ENCODE measurements at places on chromosomes 4 and X. TPM values are rescaled to one million over a fixed set of nuclear protein-coding genes. Genes with fewer than 3 reads are reported as not detected.
A peak's percentile ranks its signal among the peaks of the same experiment; 100 is the strongest.

The SRPK3 gene
- 195 TPM for total RNA-seq

The MAGEA6 gene
- not detected for total RNA-seq

The LPAR4 gene
- total RNA-seq = 21.0 TPM

The EDA2R gene
- total RNA-seq = 2.6 TPM

The RPS3A gene
- 7,127 TPM for total RNA-seq

The ATP8A1 gene
- 8.6 TPM for total RNA-seq

The MAGED4 gene
- 11.6 TPM for total RNA-seq

The CTBP1 gene
- total RNA-seq = 81.9 TPM

The PLS3 gene
- total RNA-seq = 108 TPM

The PDLIM3 gene
- 541 TPM for total RNA-seq

The DNAJB14 gene
- 18.9 TPM for total RNA-seq

GRCh38 chrX:50747471-50747900, 66.5 kb downstream of the SHROOM4 start:
- H3K4me3 ChIP-seq = no peak overlapping the region
- no peaks in the 10 kb centered on the region for H3K36me3 ChIP-seq
- no peaks in the 10 kb centered on the region for H3K4me1 ChIP-seq
- peaks cover 13% of the 10 kb centered on the region for H3K27me3 ChIP-seq
- DNase-seq = no peak

- no peak overlapping the region for H3K4me3 ChIP-seq
- DNase-seq = no peak
- H3K4me1 ChIP-seq = no peaks in the 10 kb centered on the region
- no peaks in the 10 kb centered on the region for H3K36me3 ChIP-seq
- H3K27ac ChIP-seq = no peak overlapping the region
These were observed 119.6 kb downstream of the AFF2 start for GRCh38 chrX:148620023-148620422.

DNA sequence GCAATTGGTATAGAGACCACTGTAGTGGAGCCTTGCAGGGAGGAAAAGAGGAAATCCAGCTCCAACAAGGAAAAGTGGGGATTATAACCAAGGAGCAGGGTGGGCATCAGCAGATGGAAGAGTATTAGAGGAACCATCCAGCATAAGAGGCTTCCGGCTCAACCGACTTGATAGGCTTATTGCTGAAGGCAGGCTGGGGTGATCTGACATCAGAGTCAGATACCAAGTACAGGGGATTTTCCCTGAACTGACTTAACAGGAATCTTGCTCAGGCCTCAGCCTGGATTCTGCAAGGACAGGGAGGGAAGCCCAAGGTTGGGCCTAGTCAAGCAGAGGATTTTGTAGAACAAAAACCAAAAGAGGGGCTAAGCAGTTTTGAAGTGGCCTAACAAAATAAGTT, 129.6 kb downstream of the DCLK2 start:
- no peaks in the 10 kb centered on the region for H3K27me3 ChIP-seq
- H3K4me3 ChIP-seq = no peak overlapping the region
- no peak for DNase-seq
- no peaks in the 10 kb centered on the region for H3K36me3 ChIP-seq

- DNase-seq = peak; percentile 36
- H3K36me3 ChIP-seq = no peaks in the 10 kb centered on the region
- H3K4me3 ChIP-seq = peak overlapping the region; percentile 25
These were observed 493 bp upstream of the KCNIP4 start for GRCh38 chr4:21949073-21949457.

- no peak overlapping the region for H3K27ac ChIP-seq
- no peaks in the 10 kb centered on the region for H3K27me3 ChIP-seq
- no peaks in the 10 kb centered on the region for H3K36me3 ChIP-seq
- no peak for DNase-seq
These were observed 28.4 kb downstream of the ABCG2 start for GRCh38 chr4:88130003-88130402.

DNA sequence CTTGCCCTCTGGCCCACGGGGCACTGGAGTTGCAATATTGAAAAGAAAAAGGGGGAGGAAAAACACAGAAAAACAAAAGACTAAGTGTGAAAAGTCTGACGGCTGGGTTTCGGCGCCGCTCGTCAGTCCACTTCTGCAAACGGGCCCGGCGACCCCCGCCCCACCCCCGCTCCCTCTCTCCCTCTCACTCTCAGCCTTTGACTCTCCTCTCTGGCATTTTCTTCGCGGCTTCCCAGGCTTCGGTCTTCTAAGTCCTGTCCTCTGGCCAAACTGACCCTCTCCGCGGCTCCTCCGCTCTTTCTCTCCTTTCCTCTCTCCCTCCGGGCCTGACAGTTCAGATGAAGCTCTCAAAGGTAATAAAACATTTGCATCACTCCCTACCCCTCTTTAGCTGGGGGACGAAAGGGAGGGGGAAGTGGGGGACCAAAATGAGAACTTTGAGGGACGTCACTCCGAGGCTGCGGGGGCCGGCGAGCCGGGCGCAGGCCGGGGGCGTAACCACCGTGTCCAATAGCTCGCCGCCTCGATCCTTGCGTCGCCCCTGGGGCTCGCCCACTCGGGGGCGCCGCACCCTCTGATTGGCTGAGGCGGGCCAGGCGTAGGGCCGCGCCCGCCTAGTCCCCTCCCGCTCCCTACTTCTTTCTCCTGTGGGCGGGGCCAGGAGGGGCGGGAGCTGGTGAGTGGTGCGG, at the start of gene NKX6-1:
Gene NKX6-1 (minus strand): TSS at position 358 of the 689 bp plus-strand sequence. CDS start 1,064 bp downstream, outside the sequence.
- H3K4me1 ChIP-seq = peaks cover 30% of the 10 kb centered on the region
- H3K36me3 ChIP-seq = no peaks in the 10 kb centered on the region
- H3K4me3 ChIP-seq = peak within 1 kb of the TSS; percentile 37
- H3K27me3 ChIP-seq = peaks cover 88% of the 10 kb centered on the region
- no peak within 1 kb of the TSS for H3K27ac ChIP-seq

- no peak overlapping the region for H3K4me3 ChIP-seq
- peaks cover 11% of the 10 kb centered on the region for H3K27me3 ChIP-seq
- no peaks in the 10 kb centered on the region for H3K4me1 ChIP-seq
- DNase-seq = no peak
- H3K36me3 ChIP-seq = no peaks in the 10 kb centered on the region
- H3K27ac ChIP-seq = no peak overlapping the region
These were observed 12.5 kb upstream of the CASK start for GRCh38 chrX:41935832-41936231.

- H3K4me1 ChIP-seq = no peaks in the 10 kb centered on the region
- no peak for DNase-seq
- no peak overlapping the region for H3K27ac ChIP-seq
- no peak overlapping the region for H3K4me3 ChIP-seq
- no peaks in the 10 kb centered on the region for H3K27me3 ChIP-seq
These were observed 48.9 kb upstream of the GRID2 start for GRCh38 chr4:92254767-92255442.

GRCh38 chr4:7411491-7411890, 23.2 kb downstream of the PSAPL1 start:
- DNase-seq = no peak
- H3K4me3 ChIP-seq = no peak overlapping the region
- H3K27me3 ChIP-seq = peaks cover 11% of the 10 kb centered on the region
- H3K4me1 ChIP-seq = peaks cover 21% of the 10 kb centered on the region

- H3K36me3 ChIP-seq = no peaks in the 10 kb centered on the region
- H3K4me1 ChIP-seq = no peaks in the 10 kb centered on the region
- H3K4me3 ChIP-seq = no peak overlapping the region
- H3K27me3 ChIP-seq = peaks cover 3% of the 10 kb centered on the region
These were observed 57.7 kb downstream of the HS6ST2 start for GRCh38 chrX:132900633-132901293.

DNA sequence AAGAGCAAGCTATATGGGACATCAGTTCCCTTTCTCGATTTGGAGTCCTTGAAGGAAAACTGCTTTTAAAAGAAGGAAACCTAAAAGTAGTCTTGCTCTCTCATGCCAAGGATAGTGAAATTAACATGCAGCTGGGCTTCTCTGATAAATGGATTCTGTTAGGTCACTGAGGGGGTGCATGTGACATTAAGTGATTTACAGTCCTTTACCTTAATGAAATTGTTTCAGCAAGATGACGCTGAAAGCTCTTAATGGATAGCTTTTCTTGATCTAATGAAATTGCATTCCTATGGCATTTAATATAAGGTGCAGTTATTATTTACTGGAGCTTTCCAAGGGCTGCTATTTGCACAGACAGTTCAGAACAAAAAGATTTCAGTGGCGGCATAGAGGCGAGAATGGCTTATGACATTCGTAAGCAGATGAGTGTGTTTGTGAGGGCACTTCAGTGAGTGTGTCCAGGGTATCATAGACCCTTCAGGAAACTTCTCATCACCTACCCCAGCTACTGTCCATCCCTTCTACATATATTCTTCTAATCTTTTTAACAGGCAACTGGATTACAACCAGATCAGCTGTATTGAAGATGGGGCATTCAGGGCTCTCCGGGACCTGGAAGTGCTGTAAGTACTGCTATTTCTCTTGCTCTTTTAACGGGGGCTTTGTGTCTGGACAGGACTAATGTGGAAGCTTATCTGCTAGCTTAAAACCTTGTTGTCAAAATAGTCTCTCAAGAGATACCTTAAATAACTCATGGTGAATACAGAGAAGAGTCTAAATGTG, 219.9 kb upstream of the PACRGL start:
- H3K36me3 ChIP-seq = no peaks in the 10 kb centered on the region
- no peak overlapping the region for H3K4me3 ChIP-seq
- H3K27ac ChIP-seq = no peak overlapping the region
- DNase-seq = no peak

GRCh38 chr4:5143940-5144339, 92.7 kb downstream of the STK32B start:
- H3K27me3 ChIP-seq = no peaks in the 10 kb centered on the region
- no peak overlapping the region for H3K4me3 ChIP-seq
- no peaks in the 10 kb centered on the region for H3K4me1 ChIP-seq
- H3K27ac ChIP-seq = no peak overlapping the region
- no peaks in the 10 kb centered on the region for H3K36me3 ChIP-seq

DNA sequence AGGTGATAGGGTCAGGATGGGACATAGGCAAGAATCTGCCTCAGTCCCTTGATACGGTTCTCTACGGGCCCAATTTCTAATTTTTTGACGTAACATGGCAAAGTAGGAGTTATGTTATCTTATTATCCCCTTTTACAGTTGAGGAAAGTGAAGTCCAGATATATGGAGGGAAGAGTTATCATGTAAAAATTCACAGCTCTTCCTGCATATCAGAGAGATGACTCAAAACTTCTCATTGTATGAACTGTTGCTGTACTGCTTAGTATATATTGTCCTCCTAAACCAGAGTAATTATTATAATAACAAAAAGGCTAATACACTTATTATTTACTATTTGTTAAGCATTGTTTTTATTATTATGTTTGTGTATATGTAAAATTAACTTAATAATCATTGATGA, 260.5 kb upstream of the IGFBP7 start:
- no peak for DNase-seq
- H3K27ac ChIP-seq = no peak overlapping the region
- H3K4me3 ChIP-seq = no peak overlapping the region
- H3K27me3 ChIP-seq = no peaks in the 10 kb centered on the region
- no peaks in the 10 kb centered on the region for H3K4me1 ChIP-seq

DNA sequence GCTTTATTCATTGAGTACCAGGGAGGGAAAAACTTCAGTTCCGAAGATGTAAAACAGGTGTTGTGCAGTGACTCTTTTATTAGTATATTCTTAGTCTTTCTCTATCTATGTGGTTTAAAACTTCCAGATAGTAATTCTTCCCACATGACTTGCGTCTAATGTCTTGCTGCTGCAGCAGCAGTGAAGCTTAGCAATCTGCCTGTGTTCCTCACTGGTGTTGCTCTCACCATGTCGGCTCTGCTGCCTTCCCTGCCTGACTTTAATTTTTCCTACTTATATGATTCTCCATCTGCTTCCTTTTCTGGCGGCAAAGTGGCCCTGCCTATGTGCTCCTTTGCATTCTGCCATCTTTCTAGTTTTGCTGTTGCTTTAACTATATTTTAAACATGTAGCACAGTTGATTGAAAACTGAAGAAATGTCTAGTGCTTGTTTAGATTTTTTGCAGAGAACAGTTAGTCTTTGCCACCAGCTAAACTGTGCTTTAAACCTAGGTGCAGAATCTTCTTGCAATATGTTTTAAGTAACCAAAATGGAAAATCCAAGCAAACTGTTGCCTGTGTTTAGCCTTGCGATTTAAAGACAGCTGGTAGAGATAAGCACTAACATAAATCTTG, 1934.2 kb upstream of the IGFBP7 start:
- H3K4me3 ChIP-seq = no peak overlapping the region
- no peaks in the 10 kb centered on the region for H3K27me3 ChIP-seq
- no peaks in the 10 kb centered on the region for H3K4me1 ChIP-seq
- H3K36me3 ChIP-seq = no peaks in the 10 kb centered on the region
- H3K27ac ChIP-seq = no peak overlapping the region

DNA sequence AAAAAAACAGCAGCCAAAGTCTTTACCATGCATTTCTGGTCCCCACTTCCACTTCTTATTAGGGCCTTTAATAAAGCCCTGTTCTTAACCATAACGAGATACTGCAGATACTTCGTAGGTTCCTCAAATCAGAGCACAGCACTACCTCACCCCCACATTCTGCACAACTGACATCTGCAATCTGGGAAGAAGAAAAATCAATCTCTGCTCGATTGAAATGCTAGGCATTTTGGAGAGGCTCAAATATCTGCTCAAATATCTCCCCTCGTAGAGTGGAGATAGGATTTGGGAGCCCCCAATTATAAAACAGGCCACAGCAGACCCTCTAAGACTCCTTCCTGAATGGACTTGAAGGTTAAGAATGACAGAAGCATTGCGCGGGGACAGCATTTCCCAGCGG, 40.3 kb upstream of the CENPU start:
- DNase-seq = no peak
- H3K36me3 ChIP-seq = peaks cover 19% of the 10 kb centered on the region
- H3K27me3 ChIP-seq = no peaks in the 10 kb centered on the region
- peaks cover 3% of the 10 kb centered on the region for H3K4me1 ChIP-seq
- no peak overlapping the region for H3K4me3 ChIP-seq

DNA sequence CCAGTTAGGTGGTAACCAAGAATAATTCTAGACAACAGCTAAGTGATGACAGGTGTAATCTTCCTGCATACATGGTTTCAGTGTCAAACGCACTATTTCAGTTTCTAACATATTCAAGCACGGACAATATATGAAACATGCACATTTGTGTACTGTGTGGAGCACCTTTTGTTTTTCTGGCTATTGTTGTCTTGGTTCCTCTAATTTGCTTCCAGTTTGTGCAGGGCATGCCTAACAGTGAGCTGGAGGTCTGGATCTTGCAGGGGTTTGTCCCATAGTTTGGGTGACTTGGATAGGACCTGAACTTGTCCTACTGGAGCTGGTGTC, 70.5 kb upstream of the TBC1D9 start:
- no peak overlapping the region for H3K27ac ChIP-seq
- H3K4me3 ChIP-seq = no peak overlapping the region
- no peaks in the 10 kb centered on the region for H3K4me1 ChIP-seq
- H3K27me3 ChIP-seq = no peaks in the 10 kb centered on the region
- H3K36me3 ChIP-seq = no peaks in the 10 kb centered on the region
- no peak for DNase-seq

DNA sequence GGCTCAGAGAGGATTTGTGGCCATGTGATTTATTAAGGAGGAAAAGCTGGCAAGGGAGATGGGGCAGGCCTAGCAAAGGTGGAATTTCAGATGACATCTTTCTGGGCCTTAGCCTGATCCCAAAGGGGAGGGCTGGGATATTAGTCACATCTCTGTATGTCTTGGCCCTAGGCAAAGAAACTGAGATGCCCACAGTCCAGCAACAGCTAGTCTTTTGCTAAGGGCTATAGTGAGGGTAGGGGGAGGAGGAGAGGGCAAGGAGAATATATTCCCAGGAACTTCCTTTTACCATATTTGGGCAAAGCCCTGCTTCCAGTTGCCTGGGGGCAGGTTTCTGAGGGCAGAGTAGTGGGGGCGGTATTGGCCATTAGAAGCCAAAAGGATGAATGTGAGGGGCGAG, 209.8 kb upstream of the NR3C2 start:
- no peaks in the 10 kb centered on the region for H3K4me1 ChIP-seq
- no peaks in the 10 kb centered on the region for H3K36me3 ChIP-seq
- H3K27me3 ChIP-seq = no peaks in the 10 kb centered on the region

- no peak overlapping the region for H3K4me3 ChIP-seq
- peak; percentile 56 for DNase-seq
- H3K36me3 ChIP-seq = peaks cover 57% of the 10 kb centered on the region
- peak overlapping the region; percentile 69 for H3K27ac ChIP-seq
These were observed 37.9 kb downstream of the ACOX3 start for GRCh38 chr4:8402640-8403039.
